NT2/D1 (cell line): ENCODE measurements at places on chromosomes 2 and 18.

- no peak for DNase-seq
These were observed 89.7 kb downstream of the SPTBN1 start for GRCh38 chr2:54545702-54546450.

GRCh38 chr2:128288781-128289180 is 29.9 kb downstream of the HS6ST1 start:
- DNase-seq = no peak

DNA sequence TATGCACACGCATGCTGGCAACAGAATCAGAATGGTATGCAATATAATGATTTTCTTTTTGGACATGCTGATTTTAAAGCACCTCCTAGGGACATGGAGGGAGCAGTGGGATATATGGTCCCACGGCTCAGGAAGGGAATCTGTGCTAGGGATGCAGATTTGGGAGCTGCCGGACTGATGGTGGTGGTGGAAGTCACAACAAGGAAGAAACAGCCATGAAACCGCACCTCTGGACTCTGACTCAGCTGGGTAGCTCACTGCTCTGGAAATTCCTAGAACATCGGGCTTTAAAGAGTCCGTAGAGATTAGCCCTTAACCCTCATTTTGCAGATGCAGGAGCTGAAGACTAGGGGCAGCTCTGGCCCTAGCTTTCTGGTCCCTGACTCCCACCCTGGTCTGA is 364.3 kb upstream of the KLHL29 start:
- no peak for DNase-seq

- DNase-seq = no peak
These were observed 87.1 kb downstream of the ANKRD44 start for GRCh38 chr2:197223451-197223850.

GRCh38 chr2:239119346-239120126 is 271.7 kb downstream of the TWIST2 start:
- DNase-seq = no peak
